ENCODE measurements at places on chromosomes 13 and 19.

DNA sequence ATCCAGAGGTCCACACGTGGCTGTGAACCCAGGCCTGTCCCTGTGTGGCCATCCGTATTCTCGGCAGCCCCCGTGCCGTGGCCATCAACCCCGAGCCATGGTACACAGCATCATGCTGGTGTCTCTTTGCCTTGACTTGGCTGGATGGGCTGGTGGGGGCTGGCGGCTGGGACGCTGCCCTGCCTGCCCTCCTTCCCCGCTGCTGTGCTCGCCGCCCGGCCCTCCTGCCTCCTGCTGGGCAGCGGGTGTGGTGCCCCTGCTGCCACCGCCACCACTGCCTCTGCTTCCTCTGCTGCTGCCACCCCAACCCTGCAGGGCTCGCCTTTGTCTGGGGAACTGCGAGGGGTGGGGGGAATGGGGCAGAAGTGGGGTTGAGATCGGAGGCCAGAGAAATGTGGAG, 19.7 kb upstream of the EHD2 start:
- no peak for DNase-seq

DNA sequence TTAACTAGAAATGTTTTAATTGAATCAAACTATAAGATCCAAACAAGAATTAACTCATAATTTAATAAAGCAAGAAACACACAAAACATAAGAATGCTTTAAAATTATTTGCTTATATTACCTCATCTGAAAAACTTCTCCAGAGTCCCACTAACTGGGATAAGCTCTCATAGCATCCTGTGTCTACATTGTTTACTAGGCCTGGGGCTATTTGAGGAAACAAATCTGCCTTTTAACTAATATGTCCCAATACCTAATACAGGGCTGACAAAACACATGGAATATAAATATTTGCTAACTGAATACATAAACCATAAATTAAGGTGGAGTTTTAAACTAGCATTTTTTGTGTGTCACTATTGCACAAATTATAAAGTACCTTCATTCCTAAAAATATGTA, 1399.8 kb upstream of the SLC10A2 start:
- DNase-seq, result no peak

- DNase-seq, result no peak
Measured at GRCh38 chr19:40013991-40014390, 17.1 kb downstream of the ZNF546 start.

- no peak for DNase-seq
Measured at GRCh38 chr13:32195713-32196112, 119.5 kb downstream of the ZAR1L start.

DNA sequence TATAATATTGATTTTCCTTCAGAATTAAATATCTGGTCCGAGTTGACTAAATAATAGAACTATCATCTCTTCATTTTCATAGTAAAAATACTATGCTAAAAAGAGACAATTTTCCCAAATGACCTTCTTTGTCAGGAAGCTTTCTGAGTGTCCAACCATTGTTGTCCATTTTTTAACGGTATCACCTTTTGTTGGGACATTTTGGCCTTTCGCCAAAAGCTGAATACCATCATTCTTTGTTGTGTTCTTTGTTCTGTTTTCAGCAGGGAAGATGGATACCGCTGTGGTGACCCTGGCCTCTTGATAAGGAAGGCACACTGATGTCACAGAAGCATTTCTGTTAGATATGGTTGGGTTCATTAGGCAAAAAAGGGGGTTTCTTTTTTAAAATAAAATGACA, 654.4 kb upstream of the GPC6 start:
- no peak for DNase-seq

GRCh38 chr13:58500938-58501337, 869.4 kb downstream of the PCDH17 start:
- DNase-seq, result no peak

DNA sequence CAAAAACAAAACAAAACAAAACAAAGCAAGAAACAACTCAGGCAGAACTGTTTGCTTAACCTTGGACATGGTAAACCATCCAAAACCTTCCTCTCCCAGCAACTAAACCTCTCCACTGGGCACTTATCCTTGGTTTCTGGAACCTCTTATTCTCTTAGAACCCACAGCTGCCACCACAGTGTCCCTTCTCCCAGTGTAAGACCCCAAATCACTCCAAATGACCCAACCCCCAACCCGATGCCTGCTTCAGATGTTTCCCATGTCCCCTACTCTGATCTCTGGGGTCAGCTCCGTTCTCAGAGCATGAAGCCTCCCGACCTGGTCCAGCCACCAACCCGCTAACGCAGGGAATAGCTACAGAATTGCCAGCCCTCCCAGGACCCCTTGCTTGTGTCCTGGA, 972 bp downstream of the KLK2 start:
- no peak for DNase-seq

DNA sequence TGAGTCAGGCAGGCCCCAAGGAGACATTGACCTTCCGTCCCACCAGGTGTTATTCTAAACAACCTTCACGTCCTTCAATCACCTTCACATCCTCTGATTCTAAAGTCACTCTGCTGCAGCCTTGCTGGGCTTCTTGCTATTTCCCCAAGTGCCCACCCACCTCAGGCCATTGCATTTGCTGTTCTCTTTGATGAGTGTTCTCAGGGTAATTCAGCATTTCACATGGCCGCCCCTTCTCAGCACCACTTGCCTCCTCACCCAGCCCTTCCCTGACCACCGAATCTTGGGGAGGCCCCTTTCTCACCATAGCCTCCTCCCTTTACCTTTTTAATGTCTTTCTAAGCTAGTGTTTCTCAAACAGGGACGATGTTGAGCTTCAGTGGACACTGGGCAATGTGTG, 4.6 kb downstream of the ZNF805 start:
- no peak for DNase-seq

DNA sequence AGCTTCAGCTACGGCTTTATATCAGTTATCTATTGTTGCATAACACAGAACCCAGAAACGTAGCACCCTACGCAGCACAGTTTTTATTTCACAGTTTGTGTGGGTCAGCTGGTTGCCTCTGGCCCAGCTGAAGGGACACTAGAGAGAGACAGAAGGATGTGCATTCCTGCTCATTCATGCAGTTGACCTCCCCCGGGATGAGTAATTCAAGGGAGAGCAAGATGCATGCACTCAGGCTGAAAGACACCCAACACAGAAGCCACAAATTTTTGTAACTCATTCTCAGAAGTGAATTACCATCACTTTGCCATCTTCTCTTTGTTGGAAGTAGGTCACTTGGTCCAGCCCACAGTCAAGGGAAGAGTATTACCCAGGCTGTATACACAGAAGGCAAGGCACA, 89.5 kb downstream of the EFNB2 start:
- DNase-seq, result no peak

DNA sequence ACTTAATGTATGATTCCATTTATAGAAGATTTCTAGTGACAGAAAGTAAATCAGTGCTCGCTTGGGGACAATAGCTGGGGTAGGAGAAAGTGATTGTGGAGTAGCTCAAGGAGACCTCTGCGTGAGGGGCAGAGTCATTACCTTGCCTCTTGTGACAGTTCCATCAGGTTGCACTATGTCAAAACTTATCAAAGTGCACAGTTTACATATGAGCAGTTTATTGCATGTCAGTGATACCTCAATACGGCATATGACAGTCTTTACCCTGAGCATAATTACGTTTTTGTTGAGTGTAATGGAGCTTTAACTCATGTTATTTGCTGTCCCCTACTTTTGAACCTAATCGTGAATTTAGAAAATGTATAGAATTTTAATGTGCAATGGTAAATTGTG, 15.0 kb downstream of the ARHGEF7 start:
- DNase-seq, result no peak

DNA sequence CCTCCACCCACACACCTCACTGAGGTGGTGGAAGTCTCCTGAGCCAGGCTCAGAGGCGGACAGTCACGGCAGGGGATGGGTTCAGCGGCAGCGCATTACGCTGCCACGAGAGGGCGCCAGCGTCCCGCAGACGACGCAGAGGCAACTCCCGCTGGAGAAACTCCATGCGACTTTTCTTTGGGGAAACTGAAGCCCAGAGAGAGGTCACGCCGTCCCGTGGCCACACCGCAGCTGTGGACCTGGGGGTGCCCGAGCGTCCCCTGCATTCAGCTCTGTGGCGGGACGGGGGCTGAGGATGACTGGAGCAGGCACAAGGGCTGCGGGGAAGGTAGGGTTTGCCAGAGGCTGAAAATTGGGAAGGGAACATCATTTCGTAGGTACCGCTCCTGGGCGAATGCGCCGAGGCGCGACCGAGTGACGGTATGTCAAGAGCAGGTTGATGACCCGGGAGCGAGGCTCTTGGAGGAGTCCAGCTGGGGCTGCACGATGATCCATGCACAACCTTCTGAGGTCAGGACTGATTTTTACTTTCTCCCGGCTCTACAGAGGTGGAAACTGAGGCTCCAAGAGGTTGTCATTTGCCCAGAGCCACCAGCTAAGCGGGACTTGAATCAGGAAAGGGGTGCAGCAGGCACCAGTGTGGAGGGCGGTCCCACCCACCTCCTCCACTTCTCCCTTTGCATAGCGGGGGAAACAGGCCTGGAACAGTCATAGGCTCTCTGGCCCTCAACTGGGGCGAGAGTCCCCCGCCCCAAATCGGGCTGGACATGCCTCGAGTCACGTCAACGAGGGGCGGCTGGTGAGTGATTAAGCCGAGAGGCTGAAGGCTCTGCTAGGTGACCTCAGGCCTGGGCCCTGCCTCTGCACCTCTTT, 690 bp upstream of the ARRDC2 start:
- no peak for DNase-seq

DNA sequence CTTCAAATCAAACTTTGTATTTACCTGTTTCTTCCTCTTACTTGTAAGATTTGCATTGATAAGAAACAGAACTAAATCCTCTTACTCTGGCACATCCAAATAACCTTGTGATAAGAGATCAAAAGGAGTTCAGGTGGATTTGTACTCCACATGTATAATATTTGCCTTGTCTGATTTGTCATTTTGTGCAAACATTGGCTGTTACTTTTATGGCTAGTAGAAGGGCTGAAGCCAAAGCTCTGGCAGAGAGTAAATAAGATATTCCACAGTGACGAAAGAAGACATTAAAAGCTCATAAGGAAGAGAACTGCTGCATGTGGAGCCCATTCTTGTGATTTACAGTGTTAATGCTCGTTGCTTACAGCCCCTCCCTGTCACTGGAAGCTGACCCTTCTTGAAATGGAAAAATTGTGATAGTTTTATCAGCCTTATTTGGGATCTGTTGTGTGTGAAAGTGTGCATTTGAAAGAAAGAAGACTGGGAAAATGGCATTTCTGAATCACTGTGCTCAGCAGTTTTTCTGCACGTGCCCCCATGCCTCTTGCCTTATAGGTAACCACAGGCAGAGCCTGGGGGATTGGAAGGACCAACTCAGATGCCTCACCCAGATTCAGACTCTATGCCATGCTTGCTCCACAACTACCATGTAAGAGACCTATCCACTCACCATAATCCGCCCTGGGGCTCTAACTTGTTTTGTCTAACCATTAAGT, 68.2 kb downstream of the OXGR1 start:
- DNase-seq, result no peak
